ENCODE measurements at places on chromosomes 7 and 10. TPM values are rescaled to one million over a fixed set of nuclear protein-coding genes. Genes with fewer than 3 reads are reported as not detected.

ENTPD1 gene
- 129 TPM for polyA plus RNA-seq

GRCh38 chr7:30308389-30308788, 24.0 kb downstream of the ZNRF2 start:
- DNase-seq = no peak

EPO gene
- not detected for polyA plus RNA-seq

GRCh38 chr7:51543801-51544553, 227.4 kb upstream of the COBL start:
- DNase-seq = no peak

DNA sequence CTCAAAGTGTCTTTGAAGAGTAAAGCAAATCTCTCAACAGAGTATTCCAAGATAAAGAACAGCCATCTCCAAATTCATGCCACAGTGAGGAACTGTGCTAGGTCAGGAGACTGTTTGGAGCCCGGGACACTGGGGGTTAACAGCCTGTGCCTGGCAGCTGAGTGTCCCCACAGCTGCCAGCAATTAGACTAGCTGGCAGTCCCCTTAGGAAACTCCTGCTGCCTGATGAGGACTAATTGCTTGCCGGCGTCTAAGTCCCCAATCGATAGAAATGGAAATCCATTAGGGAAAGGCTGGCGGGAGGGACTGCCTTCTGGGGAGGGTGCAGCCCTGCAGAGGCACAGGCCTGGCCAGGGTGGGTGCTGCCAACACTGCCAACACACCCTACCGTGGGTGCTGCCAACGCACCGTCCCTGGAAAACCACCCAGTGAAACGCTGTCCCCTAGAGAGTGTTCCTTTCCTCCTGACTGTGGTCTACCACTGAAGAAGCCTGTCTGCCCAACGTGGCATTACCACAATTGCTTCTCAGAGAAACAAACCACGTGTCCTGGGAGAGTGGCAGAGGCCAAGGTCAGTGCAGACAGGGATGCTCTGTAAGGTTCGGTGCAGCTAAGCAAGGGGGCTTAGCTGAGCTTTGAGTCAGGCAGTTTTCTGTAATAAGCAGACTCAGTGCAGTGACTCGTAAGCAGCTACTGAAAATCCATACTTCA, 60.8 kb downstream of the XRCC2 start:
- no peak for DNase-seq

DNA sequence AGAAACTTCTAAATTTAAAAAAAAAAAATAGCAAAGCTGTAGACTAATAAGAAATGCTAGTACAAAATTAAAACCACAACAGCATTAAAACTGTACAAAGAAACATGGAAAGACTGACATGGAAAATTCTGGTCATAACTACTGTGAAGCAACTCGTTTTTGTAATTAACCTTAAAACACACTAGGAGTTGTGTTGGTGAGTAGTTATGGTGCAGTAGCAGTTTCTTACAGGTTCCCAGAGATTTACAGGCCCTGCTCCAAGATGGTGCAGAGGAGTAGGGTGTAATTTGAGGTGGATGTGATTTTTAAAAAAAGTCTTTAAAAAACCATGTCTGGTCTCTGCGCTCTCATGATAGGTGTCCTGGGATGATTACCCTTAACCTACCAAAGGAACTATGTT, 31.0 kb downstream of the TNKS2 start:
- no peak for DNase-seq

FAM25A gene
- not detected for polyA plus RNA-seq

DNA sequence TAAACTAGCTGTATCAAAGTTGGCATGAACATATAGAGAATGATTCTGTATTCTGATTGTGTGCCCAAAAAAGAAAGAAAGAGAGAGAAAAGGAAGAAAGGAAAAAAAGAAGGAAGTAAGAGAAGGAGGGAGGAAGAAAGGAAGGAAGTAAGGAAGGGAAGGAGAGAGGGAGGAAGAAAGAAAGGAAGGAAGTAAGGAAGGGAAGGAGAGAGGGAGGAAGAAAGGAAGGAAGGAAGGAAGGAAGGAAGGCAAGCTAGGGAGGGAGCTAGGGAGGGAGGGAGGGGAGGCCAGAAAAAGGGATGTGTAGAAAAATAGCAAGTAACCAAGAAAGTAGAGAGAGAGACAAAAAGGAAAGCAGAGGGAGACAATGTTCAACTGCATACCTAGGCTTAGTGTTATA, 60.7 kb upstream of the TARP start:
- no peak for DNase-seq

PDK4 gene
- polyA plus RNA-seq = not detected

DNA sequence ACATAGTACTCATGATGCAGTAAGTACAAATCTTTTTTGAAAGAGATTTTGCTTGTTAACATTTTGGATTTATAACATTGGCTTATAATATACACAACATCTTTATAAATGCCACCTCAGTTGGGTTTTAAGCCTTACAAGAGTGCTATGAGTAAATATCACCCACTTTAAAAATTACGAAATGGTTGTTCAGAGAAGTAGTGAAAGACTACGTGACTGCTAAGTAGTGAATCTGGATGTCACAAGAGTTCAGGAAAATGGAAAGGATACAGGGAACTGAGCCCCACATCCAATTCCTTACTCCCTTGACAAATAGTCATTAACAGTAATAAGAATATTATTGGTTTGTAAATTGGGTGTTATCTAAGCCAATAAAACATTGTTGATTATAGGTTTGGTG, 20.0 kb downstream of the TMEM106B start:
- DNase-seq = no peak

DNA sequence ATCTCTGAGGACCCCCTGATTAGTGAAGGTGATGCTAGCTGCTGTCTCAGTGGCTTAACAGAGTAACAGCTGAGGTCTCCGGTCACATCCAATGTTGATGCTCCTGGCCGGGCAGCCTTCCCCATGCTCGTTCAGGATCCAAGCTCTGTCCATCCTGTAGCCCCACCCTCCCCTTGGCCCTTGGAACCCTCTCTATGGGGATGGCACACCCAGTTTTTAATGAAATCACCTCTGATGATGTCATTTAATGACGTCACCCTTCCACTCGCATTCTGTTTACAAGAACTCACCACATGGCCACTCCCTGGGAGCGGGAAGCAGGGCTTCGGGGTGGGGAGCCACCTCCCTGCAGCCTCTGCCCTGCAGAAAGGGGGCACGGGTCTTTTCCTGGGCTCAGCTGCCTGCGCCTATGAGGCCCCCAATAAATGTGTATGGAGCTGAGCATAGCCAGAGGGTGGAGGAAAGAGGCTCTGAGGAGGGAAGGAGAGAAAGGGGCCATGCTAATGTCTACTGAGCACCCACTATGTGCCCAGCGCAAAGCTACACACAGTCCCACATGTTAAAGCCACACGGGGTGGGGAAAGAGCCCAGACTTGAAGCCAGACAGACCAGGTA, 95.5 kb downstream of the OAT start:
- DNase-seq = no peak

DNA sequence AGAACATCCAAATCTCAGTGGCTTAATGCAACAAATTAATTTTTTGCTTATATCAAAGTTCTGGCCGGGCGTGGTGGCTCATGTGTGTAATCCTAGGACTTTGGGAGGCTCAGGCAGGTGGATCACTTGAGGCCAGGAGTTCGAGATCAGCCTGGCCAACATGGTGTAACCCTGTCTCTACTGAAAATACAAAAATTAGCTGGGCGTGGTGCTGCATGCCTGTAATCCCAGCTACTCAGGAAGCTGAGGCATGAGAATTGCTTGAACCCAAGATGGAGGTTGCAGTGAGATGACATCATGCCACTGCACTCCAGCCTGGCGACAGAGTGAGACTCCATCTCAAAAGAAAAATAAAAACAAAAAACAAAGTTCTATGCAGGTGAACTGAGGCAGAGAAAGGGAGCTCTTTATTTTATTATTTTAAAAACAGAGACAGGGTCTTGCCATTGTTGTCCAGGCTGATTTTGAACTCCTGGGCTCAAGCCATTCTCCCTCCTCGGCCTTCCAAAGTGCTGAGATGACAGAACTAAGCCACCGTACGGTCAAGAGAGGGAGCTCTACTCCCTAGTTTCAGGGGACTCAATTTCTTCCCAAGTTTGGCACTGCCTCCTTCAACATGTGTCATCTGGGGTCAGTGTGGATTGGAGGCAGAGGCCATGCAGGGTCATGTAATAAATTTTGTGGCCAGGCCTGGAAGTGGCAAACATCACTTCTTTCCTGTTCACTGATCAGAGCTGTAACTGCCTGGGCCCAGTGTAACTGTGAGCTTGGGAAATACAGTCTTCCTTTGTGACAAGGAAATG, 2.4 kb downstream of the ADCK2 start:
- no peak for DNase-seq

DPP6 gene
- polyA plus RNA-seq = not detected

DNA sequence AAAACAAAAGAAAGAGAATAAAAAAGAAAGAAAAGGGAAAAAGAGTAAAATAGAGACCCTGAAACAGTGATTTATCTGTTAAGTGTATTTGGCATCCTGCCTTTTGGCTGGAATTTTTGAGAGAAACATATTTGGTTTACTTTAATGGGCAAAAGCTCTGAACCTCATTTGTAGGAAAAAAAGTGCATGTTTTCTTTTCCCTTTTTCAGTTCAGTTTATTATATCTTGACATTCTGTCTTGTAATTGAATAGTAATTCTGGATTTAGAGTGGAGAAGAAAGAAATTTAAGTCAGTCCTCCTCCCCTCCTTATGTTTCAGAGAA, 69.5 kb downstream of the ARID5B start:
- DNase-seq = no peak

DNA sequence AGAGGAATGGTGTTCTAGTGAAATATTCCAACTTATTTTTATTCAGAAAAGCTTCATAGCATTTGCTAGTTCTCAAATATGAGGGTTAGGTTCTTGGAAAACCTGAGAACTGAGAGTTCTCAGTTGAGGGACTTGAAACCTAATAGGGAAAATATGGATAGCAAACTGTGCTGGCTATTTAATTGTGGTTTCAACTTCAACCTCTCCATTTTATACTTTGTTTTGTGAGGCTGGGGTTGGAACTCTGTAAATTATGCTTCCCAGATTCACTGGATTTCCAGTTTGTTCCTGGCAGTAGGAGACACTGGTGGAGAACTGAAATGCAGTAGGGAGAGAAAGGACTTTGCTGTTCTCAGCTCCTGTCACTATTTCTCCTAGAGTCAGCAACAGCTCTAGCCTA, 52.7 kb downstream of the CDK14 start:
- no peak for DNase-seq

GRCh38 chr10:48742891-48743860, 58.5 kb downstream of the WDFY4 start:
- DNase-seq = no peak

DNA sequence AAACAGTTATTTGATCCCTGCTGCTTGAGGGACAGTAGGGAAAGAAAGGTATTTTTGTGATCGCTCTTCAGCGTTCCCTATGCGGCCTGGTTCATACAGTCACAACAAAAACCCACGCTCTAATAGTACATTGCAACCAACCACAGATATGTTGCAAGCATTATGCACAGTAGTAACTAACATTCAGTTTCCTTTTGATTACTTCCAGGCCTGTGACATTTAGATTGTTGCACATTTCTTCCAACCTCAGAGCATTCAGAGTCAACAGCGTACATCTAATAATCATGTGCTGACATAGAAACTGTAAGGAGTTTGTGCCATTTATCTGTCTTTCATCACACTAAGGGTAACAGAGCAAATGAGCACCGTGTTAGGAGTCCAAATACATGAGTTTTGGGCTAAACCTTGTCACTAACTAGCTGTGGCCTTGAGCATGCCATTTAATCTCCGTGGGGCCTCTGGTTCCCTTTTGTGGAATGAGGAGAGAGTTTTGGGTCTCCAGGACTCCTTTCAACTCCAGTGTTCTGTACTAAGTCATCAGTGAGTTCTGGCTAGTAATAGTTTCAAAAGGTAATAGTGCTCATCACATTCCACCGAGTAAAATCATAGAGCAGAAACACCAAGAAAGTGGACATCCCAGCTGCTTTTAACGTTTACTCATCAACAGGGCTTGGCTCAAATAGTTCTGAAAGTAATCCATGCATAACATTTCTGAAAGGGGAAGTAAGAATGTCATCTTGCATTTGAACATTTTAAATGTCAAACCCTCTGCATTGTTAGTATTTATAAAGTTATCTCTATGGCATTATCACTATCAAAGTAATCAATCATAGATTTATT, 99.0 kb upstream of the FZD1 start:
- peak; percentile 24 for DNase-seq

KAZALD1 gene
- 2.3 TPM for polyA plus RNA-seq

ABCC2 gene
- polyA plus RNA-seq = 0.27 TPM

DNA sequence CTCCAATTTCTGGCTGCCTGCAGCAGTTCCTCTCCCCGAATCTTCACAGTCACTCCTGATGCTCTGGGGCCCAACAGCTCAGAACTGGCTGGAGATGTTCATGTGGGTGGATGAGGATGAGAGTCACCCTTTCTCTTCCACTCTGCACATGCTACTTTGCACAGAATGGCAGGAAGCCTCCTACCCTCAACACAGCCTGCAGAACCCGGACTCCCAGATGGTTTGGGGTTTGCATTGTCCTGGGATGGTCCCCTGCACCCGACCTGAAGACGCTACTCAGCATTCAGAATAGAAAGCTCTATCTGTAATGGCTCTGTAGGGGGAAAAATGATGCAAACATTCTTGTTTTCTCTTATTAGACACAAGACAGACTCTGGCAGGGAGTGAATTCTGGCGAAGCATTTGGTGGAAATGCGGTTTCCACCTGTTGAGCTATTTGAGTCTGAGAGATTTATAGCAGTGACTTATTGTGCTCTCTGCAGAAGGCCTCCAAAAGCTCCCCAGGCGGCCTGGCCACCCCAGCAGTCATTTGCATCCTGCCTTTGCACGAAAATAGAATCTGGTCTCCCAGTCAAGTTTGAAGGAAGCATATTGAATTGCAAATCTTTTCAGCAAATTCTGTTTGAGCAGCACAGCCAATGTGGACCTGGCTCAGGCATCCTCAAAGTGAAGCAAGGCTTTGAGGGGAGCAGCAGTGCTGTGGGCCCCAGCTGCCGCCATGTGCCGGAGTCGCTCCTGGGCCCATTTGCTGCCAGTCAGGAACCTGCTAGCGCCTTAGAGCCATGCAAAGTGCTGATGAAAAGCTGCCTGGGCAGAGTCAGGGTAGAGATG, 309.3 kb downstream of the TCERG1L start:
- no peak for DNase-seq

- DNase-seq = no peak
Observed at GRCh38 chr7:20959281-20959680, 172.6 kb upstream of the SP8 start.

DNA sequence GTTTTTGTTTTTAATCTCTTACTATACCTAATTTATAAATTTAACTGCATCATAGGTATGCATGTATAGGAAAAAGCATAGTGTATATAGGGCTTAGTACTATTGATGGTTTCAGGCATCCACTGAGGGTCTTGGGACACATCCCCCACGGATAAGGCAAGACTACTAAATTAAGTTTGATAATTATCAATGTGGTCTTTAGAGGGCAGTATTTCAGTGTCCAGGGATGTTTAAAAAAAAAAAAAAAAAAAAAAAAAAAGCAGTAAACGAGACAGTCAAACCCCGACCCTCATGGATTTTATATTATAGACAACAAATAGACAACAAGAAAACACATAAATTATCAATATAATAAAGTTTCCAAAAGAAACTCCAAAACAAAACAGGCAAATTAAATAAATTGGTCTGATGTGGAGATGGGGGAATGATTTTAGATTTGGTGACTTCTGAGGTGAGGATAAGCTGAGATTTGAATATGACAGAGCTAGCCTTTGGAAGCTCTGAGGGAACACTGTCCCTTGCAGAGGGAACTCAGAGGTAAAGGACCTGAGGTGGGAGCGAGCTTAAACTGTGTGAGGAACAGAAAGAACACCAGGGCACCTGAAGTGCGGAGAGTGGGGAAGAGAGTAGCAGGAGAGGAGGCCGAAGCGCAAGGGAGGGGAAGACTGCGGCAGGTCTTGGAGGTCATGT, 14.8 kb downstream of the ACSM6 start:
- no peak for DNase-seq
